NK-92 treated with Interleukin-12 subunit alpha and Interleukin-12 subunit beta, amount 100 ng/mL, for 24 hours (cell line): ENCODE measurements at places on chromosomes 5 and 9.

GRCh38 chr9:133987446-133987788 lies 4.7 kb downstream of the VAV2 start:
- DNase-seq: no peak

DNA sequence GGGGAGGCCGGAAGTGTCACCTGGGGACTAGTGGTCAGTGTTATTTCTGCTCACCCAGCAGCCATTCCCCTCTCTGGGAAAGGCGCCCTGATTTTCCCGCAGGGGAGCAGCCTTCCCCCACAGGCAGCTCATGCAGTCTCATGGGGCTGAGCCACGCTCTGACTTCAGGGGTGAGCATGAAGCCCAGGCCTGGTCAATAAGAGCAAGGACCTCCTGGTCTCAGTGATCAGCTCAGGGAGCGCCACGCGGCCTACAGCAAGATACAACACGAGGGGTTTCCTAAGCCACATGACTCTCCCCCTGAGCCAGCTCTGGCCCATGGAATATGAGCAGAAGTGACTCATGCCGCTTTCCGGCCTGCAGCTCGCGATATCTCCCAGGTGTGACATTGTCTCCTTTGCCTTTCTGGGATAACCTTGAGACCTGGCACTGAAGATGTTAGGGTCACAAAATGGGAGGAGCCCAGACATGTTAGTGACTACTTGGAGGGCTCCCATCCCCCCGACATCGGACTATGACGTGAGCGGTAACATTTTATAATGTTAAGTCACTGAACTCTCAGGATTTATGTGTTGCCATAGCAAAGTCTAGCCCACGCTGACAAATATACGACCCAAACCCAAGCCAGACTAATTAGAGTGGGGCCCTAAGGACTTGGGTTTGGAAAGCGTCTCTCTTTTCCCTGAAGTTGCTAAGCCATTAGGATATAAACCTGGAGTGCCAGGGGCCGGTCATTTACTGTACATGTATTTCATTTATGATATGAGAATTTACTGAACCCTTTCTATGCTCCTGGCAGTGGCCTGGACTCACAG lies 46.5 kb upstream of the GFPT2 start:
- DNase-seq: no peak

DNA sequence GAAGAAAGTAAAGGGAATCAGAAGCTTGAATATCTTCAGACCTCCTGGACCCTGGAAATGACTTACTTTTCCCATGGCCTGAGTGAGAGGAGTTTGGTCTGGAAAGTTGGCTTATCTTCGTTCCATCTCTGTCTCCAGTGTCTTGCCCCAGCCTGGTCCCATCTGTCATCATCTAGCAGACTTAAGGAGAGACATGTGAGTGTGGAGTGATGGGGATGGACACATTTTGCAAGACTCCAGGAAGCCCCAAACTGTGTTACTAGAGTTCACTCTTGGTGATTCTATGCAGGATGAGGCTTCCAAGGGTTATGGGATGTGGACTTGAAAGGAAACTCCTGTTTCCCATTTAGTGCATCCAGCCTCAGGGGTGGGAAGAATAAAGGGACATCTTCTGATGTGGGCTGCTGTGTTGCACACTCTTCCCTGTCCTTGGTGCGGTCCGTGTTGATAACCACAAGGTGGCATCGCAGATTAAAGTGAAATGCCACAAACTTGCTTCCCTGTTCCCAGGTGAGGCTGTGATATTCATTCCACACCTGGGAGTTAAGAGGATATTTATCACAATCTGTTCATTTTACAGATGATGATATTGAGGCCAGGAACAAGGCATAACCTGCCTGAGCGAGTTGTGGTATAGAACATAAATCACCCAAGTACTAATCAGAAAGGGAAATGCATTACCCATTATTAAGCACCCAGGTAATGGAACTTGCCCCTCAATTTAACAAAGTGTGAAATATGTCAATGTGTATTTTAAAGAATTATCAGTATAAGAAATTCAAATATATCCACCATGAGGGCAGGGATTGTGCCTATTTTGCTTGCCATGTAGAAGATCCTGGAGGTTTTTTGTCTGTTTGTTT lies 269.9 kb upstream of the PAPPA start:
- DNase-seq: no peak

DNA sequence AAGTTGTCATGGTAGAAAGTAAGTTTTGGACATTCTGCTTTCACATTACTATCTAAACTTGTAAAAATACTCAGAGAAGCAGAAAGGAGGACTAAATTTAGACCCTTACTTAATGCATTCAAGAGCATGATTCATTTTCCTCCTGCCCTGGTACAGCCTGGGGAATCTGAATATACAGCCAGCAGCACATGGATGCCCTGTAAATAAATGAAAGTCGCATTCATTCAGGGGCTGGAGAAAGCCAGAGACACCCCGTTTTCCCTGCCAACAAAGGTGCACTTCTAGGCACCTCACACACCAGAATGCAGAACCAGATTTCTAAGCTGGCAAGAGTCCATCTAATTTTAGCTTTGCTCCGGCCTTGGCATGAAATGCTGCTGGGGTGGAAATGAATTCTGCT lies 172.7 kb upstream of the KLF9 start:
- no peak for DNase-seq

- DNase-seq: no peak
Measured at GRCh38 chr5:71830681-71831539, 111.8 kb downstream of the CARTPT start.

- no peak for DNase-seq
Measured at GRCh38 chr9:4762886-4763541, 22.0 kb upstream of the AK3 start.

DNA sequence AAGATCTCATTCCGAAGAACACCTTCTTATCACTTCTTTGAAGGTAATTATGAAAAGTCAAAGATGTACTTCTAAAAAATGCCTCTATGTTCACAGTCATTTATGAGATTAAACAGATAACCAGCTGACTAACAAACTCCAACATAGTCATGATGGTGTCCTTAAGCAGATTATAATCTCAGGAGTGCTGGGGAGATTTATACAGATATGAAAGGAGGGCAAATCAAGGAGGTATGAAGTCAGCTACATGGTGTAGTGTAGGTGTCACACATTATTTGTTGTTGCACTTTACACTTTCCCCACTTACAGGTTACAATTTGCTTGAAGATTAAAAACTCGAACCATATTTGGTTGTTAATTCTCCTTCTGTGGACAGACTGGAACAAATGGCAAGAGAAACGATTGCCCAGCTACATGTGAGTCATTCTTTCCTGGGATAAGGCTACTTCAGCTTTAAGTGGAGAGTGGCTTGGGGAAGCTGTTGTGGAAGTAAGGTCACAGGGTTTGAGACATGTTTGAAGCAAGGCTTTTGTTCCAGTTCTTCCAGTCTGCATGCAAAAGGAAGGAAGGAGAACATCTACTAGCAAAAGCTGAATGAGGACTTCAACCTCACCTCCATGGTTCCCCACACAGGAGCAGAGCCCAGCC lies 320.1 kb downstream of the ADGRV1 start:
- no peak for DNase-seq

DNA sequence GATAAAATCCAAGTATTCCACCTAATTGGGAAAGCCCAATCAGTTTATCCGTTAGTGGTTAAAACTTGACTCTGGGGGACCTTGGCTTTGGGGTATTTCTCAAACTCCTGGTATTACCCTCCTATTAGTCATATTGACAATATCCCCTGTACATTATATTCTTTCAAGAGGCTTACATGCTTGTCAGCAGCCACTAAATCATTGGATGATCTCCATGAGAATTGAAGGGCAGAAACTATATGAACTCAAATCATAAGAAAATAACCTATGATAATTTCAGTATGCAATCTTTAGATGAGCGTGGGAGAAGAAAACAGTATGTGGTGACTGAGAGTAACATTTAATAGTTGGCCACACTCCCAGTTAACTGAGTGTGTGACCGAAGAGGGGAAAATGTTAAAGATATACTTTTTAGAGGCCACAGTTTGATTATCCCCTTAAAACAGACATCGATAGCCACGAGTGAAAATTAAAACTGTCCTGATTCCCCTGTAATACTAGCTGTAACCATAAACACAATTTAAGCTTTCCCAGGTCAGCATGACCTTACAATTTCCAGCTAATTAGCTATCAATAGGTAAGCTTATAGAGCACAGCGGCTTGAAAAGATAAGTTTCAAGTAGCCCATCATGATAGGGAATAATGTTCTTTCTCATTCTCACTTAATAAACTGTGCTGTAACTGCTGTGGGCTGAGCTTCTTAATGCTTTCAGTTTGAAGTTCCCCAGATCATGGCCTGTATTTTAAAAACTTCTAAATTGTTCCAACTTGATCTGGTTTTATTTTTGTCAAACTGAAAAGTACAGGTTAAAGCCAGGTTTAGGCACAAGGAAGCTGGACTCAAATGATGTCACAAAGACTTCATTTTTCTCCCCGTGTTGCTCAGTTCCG lies 58.6 kb downstream of the PUM3 start:
- no peak for DNase-seq
